ENCODE measurements at places on chromosomes 13 and 19.
A peak's percentile ranks its signal among the peaks of the same experiment; 100 is the strongest.

GRCh38 chr13:93788456-93788855 lies 561.8 kb downstream of the GPC6 start:
- DNase-seq, result no peak

DNA sequence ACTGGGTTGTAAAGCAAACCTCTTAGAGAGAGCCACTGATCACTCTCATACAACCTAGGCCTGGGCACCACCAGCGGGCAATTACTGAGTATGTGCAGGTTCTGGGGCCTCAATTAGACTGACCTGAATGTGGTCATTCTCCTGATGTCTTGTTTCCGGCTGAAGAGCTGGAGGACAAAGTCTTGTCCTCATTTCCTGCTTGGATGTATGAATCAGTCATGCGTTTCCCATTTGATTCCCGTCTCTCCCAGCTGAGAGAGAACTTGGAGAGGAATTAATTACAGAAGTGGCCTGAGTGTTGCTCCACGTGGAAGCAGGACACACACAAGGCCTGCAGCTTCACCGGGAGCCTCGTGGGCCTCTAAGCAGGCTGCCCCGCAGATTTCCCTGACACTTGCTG lies 799.3 kb upstream of the ARGLU1 start:
- DNase-seq, result no peak

- DNase-seq, result no peak
Measured at GRCh38 chr19:30441011-30441410, 68.8 kb downstream of the ZNF536 start.

DNA sequence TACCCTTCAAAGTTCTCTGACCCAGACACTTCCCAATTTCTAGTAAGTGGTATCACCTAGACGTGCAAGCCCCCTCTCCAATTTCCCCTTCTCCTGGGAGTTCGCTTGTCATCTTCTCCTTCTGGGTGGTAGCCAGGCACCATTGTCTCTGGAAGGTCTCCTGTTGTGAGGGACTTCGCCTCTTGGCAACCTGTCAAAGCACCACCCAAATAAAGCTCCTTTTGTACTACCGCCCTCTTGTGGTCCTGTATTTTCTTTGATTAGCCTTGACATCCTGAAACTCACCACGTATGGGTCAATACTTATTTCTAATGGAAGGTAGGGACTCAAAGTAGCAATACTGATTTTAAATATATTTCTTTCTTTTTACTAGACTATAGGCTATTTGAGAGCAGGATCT lies 8.2 kb downstream of the GPC5 start:
- peak; percentile 38 for DNase-seq

- no peak for DNase-seq
Measured at GRCh38 chr19:1475751-1476437, 3.1 kb downstream of the C19orf25 start.

GRCh38 chr19:1466461-1467214 lies 12.4 kb downstream of the C19orf25 start:
- DNase-seq, result no peak

- DNase-seq, result no peak
Measured at GRCh38 chr19:18906605-18907519, 10.9 kb upstream of the CERS1 start.

GRCh38 chr13:59829690-59830089 lies 334.0 kb downstream of the DIAPH3 start:
- DNase-seq, result no peak

DNA sequence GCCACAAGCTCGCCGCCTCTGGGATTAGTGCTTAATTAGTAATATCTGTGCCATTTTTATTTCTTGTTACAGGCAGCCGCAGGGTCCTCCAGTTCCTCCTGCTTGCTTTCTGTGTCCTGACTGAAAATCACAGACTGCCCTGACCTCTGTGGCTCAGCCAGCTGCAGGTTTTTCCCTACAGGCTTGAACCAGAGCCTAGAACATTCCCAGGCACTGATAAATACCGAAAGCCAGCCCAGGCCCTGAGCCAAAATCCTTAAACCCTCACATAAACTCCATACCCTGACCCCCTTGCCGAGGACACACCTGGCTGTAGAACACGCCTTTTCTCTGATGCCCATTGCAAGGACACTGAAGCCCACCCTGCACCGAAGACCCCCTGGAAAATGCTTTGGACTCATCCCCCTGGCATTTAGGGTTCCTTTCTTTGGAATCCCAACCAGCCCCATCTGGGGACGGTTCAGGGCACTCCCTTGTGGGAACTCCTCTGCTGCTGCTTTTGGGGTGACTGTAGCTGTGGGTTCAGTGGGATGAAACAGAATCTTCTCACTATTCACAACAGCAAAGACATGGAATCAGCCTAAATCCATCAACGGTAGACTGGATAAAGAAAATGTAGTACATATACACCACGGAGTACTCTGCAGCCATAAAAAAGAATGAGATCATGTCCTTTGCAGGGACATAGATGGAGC lies 15.5 kb downstream of the DPP9 start:
- DNase-seq, result no peak
